Calu3 (cell line): ENCODE measurements at places on chromosomes 13 and 19. TPM values are rescaled to one million over a fixed set of nuclear protein-coding genes. Genes with fewer than 3 reads are reported as not detected.

The ZNF99 gene
- total RNA-seq = not detected in 2 replicates

The TMPRSS9 gene
- total RNA-seq = not detected in 2 replicates

The TMEM238 gene
- 38.8 and 49.4 TPM in 2 replicates for total RNA-seq

The CHAF1A gene
- 37.2 and 43.3 TPM in 2 replicates for total RNA-seq

The SLC17A7 gene
- not detected in 2 replicates for total RNA-seq

The CEACAM6 gene
- 44.5 and 98.9 TPM in 2 replicates for total RNA-seq

The KLF1 gene
- total RNA-seq = not detected in 2 replicates

The CGB7 gene
- 0.66 and 1.0 TPM in 2 replicates for total RNA-seq

The CGB2 gene
- 0.52 TPM in 1 of 2 replicates, not detected in the other for total RNA-seq

- no peak for DNase-seq
Observed at GRCh38 chr13:30665638-30666037, 47.9 kb downstream of the USPL1 start.

DNA sequence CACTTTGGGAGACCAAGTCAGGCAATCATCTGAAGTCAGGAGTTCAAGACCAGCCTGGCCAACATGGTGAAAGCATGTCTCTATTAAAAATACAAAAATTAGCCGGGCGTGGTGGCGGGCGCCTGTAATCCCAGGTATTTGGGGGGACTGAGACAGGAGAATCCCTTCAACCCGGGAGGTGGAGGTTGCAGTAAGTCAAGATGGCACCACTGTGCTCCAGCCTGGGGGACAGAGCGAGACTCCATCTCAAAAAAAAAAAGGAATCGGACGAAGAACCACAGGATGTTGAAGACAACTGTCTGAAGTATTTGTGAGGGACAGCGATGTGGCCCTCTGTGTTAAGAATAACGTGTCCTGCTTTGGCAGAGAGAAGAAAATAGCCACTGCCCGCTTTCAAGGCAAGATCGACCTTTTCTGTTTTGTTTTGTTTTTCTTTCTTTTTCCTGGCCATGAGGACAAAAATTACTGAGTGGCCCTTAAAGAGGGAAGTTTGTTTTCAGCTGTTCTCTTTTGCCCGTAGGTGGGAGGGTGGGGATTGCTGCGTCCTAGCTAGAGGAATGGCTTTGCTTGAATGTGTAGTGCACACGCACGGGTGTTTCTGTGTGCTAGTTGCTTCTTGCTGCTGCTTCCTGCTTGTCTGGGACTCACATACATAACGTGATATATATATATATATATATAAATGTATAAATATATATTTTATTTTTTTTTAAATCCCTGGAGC is 6.2 kb upstream of the PRKCG start:
- DNase-seq = no peak

DNA sequence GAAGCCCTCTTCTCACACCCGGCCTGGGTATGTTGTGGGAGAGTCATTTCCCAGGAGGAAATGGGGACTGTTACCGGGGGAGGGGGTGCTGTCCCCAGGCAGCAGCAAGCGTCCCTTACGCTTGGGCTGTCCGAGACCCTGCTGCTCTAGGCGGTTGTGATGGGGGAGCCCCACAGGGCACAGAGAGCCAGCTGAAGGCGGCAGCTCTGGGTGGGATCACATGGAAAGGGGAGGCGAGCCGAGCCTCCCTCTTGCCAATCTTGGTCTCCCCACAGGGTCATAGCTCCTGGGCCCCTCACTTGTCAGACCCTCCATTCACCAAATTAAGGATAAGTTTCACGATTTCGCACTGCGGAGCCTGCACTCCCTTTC is 22.0 kb downstream of the EPN1 start:
- DNase-seq = no peak

DNA sequence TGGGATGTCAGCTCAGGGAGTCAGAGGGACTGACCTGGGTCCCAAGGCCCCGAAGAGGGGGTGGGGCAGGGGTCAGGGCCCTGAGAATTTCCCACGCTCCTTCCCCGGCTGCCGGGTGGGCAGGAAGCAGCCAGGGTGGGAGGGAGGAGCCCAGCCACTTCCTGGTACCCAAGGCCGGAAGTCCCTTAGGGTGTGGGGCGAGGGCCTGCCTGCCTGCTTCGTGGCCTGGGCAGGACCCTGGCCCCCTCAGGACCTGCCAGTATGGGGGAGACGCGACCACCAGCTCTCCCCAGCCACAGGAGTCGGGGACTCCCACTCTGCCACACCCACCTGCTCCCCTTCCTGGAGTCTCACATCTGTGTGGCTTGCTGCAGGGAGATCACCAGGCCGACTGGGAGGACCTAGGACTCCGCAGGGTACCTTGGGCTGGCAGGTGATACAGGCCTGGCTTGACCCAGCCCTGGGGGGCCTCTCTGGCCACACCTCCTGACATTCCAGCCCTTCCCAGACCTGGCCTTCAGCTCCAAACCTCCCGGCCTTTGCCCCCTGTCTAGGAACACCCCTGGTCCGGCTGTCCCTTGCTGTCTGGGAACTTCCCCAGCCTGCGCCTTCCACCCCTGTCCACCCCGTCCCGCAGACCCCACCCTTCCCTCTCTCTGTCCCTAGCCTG is 9.8 kb upstream of the CIRBP start:
- DNase-seq = peak; percentile 69

DNA sequence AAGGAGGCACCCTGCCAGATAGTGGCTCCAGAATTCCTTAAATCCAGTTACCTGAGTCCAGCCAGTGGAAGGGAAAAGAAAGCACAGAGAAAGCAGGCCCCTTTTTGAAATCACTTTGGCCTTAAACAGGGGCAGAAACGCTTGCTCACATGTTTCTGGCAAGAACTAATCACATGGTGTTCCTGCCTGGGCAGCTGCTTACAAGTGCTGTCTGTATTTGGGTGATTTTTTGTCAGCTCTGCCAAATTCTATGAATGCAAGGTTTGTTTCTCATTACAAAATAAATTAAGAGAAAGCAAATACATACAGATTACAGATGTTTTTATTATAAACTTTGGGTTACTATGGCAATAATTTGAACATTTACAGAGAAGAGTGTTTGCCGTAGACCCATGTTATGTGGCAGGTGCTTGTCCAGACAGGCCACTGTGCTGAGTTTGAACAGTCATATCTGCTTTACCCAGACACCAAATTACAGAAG is 1237.8 kb downstream of the SLITRK5 start:
- DNase-seq = no peak

GRCh38 chr13:98563071-98563470 is 13.8 kb downstream of the STK24 start:
- no peak for DNase-seq

DNA sequence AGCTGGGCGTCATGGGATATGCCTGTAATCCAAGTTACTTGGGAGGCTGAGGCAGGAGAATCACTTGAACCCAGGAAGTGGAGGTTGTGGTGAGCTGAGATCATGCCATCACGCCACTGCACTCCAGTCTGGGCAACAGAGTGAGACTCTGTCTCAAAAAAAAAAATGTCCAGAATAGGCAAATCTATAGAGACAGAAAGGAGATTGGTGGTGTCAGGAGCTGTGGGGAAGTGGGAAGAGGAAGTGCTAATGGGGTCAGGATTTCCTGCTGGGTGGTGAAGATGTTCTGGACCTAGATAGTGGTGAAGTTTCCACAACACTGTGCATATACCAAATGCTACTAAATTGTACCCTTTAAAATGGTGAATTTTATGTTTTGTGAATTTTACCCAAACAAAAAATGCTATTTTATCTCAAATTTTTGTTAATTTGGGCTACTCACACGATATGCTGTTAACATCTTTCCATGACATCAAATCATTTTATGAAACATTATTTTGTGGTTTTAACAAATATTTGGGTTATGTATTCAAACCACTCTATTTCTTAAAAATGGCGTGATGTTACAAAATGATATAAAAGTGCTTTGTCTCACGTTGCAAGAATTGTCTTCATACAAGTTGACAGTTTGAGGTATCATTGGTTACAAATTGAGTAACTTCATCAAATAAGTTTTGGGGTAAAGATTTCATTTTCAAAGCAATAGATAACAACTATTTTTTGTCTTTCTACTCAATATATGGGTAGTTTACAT is 7.4 kb upstream of the CYP4F3 start:
- no peak for DNase-seq

- DNase-seq = no peak
Observed at GRCh38 chr13:80274643-80275042, 66.3 kb downstream of the SPRY2 start.

- no peak for DNase-seq
Observed at GRCh38 chr13:60028021-60028420, 135.7 kb downstream of the DIAPH3 start.

DNA sequence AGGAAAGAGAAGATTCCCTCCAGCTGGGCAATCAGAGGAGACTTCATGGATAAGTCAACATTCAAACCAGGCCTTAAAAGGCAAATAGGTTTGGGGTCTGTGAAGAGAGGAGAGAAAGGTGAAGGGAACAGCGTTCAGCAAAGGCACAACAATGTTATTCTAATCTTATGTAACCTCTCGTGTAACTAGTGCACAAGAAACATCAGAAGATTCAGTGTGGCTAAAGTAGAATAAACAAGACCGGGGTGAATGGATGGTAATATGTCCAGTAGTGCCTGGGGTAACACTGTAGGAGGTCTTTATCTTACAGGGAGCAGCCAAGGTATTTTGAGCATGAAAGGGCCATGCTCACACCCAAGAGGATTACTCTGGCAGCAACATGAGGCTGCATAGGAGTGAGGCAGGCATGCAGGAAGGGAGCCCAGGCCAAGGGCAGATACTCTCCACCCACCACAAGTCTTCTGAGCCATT is 24.1 kb downstream of the LHFPL6 start:
- no peak for DNase-seq

GRCh38 chr13:98581381-98581780 is 4.5 kb upstream of the STK24 start:
- no peak for DNase-seq

- DNase-seq = no peak
Observed at GRCh38 chr13:35964011-35964862, 166.9 kb downstream of the DCLK1 start.

DNA sequence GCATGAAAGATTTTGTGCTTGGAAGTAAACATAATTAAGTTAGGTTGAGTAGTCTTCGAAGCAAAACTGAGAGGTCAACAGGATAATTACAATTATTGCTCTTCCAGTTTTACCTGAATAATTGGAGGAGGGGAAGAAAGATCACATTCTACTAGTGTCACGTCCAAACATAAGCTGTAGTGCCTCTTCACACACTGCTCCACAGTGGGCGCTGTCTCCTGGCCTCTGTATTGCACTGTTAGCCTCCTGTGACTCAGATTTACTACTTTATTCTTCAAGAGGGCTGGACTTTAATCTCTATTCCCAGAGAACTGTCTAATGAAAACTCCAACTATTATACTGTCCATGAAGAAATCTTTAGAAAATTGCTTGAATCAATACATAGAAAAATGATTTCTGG is 62.9 kb downstream of the TRPC4 start:
- no peak for DNase-seq

- DNase-seq = no peak
Observed at GRCh38 chr13:113649212-113649611, 8.8 kb downstream of the ATP4B start.

GRCh38 chr13:59343993-59344822 is 819.5 kb downstream of the DIAPH3 start:
- DNase-seq = no peak
